ENCODE measurements at places on chromosomes 2 and 18. TPM values are rescaled to one million over a fixed set of nuclear protein-coding genes. Genes with fewer than 3 reads are reported as not detected.

DNA sequence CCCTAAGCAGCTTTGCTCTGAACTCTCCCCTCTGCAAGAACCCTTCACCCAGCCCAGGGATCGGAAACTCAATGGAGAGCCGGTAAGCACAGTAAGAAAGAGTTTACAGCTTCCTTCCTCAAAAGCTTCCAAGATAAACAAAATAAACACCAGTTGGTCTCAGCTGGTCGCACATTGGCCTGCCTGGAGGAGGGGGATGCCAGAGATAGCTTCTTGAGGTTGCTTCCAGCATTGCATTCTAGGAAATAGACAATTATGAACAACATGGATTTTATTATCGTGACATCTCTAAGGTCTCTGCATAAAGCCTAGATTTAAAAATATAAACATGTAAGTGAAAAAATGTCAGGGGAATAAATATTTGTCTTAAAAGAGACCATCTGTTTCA, 141.5 kb upstream of the PKDCC start:
- no peak overlapping the region for H3K4me3 ChIP-seq

DNA sequence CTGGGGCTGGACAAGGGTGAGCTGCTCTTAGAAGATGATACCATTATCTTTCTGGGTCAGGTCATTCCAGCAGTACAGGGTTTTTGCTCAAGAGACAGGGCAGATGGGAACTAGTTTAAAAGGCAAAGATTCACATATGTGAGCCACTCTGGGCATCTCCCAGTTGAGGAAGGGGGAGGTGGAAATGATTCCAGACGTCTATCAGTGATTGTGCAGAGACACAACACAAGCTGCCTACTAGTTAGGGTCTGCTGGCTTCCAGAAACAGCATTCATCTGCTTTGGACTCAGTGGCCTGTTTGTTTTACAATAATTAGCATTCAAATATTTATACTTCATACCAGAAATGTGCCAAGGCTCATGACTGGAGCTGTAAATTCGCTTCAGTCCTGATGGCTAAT, 32.3 kb downstream of the ST6GAL2 start:
- no peak for DNase-seq
- no peaks in the 10 kb centered on the region for H3K36me3 ChIP-seq
- H3K4me1 ChIP-seq = peaks cover 47% of the 10 kb centered on the region
- H3K4me3 ChIP-seq = no peak overlapping the region

GRCh38 chr18:49699303-49699702, 114.0 kb downstream of the ACAA2 start:
- DNase-seq = no peak
- no peaks in the 10 kb centered on the region for H3K4me1 ChIP-seq
- no peak overlapping the region for H3K4me3 ChIP-seq
- no peaks in the 10 kb centered on the region for H3K36me3 ChIP-seq
- no peaks in the 10 kb centered on the region for H3K27me3 ChIP-seq

DNA sequence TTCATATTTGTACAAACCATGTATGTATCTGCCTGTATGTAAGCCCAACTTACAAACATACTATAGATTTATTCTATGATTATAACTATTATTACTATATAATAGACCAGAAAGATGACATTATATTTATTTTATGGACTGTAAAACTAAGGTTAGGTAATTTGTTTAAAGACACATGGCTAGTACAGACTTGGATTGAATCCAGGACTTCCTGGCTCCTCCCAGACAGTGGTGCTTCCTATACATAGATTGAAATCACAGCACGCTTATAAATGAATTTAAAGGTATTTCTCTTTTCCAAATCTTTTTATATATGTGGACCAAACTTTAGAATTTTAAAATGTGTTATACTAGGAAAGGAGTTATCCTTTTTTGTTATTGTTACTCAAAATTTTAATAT, 151.6 kb upstream of the MYO3B start:
- no peak overlapping the region for H3K4me3 ChIP-seq
- H3K4me1 ChIP-seq = peaks cover 30% of the 10 kb centered on the region
- no peaks in the 10 kb centered on the region for H3K27me3 ChIP-seq
- DNase-seq = no peak
- H3K36me3 ChIP-seq = no peaks in the 10 kb centered on the region

DNA sequence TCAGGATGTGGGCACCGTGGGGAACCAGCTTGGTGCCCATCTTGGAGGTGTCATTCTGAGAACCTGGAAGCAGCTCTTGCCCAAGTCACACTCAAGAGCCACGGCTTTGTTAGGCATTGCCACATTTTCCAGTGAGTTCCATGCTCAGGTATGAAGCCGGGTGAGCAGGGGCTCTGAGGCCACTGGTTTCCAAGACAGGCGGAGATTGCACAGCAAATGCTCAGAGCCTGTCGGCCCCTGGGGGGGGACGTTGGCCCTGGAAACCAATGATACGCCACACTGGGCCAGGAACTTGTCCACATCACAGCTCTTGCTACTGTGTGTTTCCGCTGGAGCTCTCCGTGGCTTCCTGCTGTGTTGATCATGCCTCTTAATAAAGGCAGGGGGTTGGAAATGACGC, 52.5 kb upstream of the SALL3 start:
- H3K36me3 ChIP-seq = no peaks in the 10 kb centered on the region
- no peaks in the 10 kb centered on the region for H3K4me1 ChIP-seq
- no peak overlapping the region for H3K4me3 ChIP-seq
- DNase-seq = no peak

GRCh38 chr2:227152093-227152766, 11.8 kb downstream of the COL4A4 start:
- H3K27me3 ChIP-seq = no peaks in the 10 kb centered on the region
- H3K4me3 ChIP-seq = no peak overlapping the region
- H3K27ac ChIP-seq = no peak overlapping the region
- H3K4me1 ChIP-seq = peaks cover 17% of the 10 kb centered on the region

DNA sequence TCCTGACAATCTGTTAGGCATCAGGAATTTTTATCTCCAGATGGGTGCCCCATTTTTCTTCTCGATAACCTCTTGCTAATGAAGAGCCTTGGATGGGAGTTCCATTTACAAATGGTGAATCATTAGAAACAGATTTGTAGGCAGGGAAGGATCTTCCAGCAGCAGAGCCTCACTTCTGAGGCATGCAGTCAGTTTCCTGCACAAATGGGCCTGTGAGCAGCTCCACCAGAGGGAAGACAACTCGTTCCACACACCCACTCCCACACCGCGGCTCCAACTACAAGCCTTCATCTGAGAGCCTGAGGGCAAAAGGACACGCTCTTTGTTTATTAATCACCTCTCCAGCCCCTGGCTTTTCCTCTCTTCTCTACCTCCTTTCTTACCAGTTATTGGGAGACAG, 108.5 kb downstream of the CTAGE1 start:
- no peak for DNase-seq
- no peaks in the 10 kb centered on the region for H3K4me1 ChIP-seq
- H3K27ac ChIP-seq = no peak overlapping the region
- H3K4me3 ChIP-seq = no peak overlapping the region
- no peaks in the 10 kb centered on the region for H3K36me3 ChIP-seq

DNA sequence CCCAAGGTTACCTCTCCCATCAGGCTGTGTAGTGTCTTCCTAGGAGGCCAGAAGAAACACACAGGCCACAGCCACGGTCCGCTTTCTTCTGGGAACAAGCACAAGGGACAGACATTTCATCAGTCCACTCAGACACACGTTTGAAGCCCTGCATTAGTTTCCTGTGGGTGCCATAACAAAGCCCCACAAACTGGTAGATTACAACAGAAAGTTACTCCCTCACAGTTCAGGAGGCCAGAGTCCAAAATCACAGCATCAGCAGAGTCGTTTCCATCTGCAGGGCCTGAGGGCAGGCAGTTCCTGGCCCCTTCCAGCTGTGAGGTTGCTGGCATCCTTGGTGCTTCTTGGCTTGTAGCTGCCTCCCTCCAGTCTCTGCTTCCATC, 8.8 kb upstream of the PRLH start:
- H3K4me3 ChIP-seq = no peak overlapping the region
- H3K36me3 ChIP-seq = no peaks in the 10 kb centered on the region
- no peak overlapping the region for H3K27ac ChIP-seq

DNA sequence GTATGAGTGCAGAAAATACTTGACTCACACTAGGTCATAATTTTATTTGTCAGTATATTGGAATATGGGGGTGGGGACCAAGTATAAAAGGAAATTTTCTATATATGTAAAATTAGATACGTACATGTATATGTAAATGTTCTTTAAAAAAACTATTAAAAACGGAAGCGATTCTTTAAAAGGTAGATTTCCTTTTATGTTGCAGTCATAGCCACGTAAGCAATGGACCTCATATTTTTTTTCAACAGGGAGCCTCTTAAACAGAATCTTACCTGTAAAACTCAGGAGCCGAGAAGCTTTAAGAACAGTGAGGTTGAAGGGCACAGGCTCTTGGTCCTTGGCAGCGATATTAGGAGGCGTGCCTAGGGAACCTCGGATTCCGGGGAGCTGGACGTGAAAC, 3.3 kb downstream of the RHBDD1 start:
- no peak overlapping the region for H3K27ac ChIP-seq
- H3K27me3 ChIP-seq = peaks cover 9% of the 10 kb centered on the region
- H3K4me3 ChIP-seq = no peak overlapping the region
- no peaks in the 10 kb centered on the region for H3K36me3 ChIP-seq
- H3K4me1 ChIP-seq = peaks cover 16% of the 10 kb centered on the region

DNA sequence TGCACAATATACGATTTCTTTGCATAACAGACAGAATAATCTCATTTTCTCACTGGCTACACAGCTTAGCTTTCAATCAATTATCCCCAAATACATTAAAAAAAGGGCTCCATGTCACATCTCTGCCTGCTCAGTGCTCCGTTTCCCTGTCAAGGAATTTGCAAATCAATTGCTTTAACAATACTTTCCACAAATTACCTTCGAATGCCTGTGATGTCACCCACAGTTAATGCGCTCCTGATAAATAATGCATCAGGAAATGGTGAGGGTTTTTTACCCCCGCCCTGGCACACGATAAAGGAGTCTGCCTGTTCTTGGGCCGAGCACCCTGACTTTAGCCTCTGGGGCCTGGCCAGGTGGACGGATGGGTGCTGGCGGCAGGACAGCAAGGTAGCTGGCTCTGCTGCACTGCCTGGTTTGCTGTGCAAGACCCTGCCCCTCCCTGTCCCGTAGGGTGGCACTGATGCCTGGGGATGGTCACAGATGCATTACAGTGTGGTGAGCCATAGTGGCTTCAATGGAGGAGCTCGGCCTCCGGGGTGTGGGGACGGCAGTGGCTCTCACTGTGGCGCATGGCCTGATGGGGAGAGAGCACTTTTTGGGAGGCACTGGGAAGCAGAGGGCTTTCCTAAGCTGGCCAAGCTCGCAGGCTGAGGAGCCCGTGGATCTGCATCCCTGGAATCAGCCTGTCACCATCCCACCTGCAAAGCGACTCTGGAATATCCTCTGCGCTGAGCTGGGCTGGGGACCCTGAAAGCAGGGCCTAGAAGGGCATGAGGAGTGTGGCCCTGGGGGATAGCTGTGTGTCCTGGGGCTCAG, 88.3 kb upstream of the HS6ST1 start:
- H3K27me3 ChIP-seq = no peaks in the 10 kb centered on the region
- H3K4me1 ChIP-seq = peaks cover 19% of the 10 kb centered on the region
- H3K36me3 ChIP-seq = no peaks in the 10 kb centered on the region
- no peak overlapping the region for H3K4me3 ChIP-seq
- no peak for DNase-seq

DNA sequence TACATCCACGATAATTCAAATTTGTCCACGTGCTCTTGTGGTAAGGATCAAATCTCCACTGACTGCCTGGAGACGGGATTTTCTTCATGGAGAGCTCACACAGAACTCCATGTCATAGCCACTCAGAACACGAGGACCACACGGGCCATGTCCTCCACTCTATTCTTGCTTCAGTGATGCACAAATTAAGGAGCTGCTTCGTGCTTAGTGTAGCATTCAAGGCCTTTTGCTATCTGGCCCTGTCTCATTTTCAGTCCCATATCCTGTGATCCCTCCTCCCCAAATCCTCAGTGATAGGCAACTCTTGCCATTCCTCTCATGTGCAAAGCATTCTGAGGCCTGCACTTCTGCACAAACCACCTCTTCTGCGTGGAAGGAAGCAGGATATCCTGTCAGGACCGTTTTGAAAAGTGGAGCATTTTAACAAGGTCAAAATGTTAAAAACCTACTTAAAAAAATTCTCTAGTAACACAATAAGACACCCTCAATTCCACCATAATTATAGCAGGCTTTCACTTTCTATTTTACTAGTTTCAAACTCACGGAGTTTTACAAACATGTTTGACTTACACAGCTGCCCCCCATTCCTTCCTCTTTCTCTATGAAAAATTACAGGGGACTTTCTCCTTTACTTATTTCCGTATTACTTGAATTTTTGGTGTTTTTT, 35.2 kb downstream of the ST3GAL5 start:
- H3K36me3 ChIP-seq = no peaks in the 10 kb centered on the region
- H3K27me3 ChIP-seq = no peaks in the 10 kb centered on the region

DNA sequence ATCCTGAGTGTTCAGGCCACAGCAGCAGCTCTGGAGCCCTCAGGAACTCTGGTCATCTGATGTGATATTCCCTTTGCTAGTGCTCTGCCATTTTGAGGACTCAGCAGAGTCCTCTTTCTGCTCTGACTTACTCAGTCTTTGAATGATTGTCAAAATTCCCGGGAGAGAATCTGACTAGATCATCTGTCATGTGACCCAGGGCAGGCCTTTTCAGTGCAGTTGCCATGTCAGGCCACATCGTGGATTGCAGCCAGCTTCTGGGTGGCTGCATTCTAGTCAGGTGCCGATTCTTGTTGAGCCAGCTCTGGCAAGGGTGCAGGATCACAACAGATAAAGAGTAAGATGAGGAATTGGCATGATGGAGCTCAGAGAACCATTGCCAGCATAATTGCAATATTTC, 795.6 kb downstream of the CPS1 start:
- no peaks in the 10 kb centered on the region for H3K36me3 ChIP-seq
- H3K4me3 ChIP-seq = no peak overlapping the region
- no peak for DNase-seq

DNA sequence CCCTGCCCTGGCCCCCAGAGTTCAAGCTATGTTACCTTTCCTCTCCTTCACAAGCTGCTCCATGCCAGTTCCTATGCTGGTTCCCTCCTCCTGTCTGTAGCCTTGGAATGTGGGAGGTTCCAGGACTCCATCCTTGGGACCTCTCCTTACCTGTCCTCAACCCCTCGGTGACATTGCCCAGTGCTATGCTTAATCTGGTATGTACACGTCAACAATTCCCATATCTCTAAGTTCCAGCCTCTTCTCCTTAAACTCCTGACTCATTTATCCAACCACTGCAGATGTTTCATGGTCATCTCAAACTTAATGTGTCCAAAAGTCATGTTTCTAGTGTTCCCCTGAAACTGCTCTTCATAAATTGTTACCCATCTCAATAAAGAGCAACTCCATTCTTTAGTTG, 160.8 kb downstream of the TNS1 start:
- no peak overlapping the region for H3K27ac ChIP-seq
- H3K4me3 ChIP-seq = no peak overlapping the region
- DNase-seq = no peak
- H3K4me1 ChIP-seq = no peaks in the 10 kb centered on the region

- peak; percentile 13 for DNase-seq
- H3K4me3 ChIP-seq = no peak overlapping the region
- no peaks in the 10 kb centered on the region for H3K27me3 ChIP-seq
- H3K4me1 ChIP-seq = no peaks in the 10 kb centered on the region
- peaks cover 21% of the 10 kb centered on the region for H3K36me3 ChIP-seq
- H3K27ac ChIP-seq = no peak overlapping the region
Measured at GRCh38 chr2:99201959-99202678, 21.1 kb downstream of the MRPL30 start.

- H3K4me1 ChIP-seq = peaks cover 27% of the 10 kb centered on the region
- H3K36me3 ChIP-seq = no peaks in the 10 kb centered on the region
- no peak overlapping the region for H3K4me3 ChIP-seq
Measured at GRCh38 chr2:109607766-109608165, 6.0 kb downstream of the SEPTIN10 start.

Gene CYBRD1
- total RNA-seq = 8.2 TPM

Gene MGAT4A
- total RNA-seq = 5.6 TPM

Gene VWC2L
- total RNA-seq = not detected

Gene ABCB11
- total RNA-seq = not detected

Gene RGPD3
- 0.28 TPM for total RNA-seq

Gene SDC1
- total RNA-seq = 43.0 TPM

Gene ABI2
- total RNA-seq = 94.3 TPM

Data from GM23338 (cell line).